CD4-positive, alpha-beta T cell treated with Interleukin-6 for 4 hours (primary cell): ENCODE measurements at places on chromosomes 3 and 15.
A peak's percentile ranks its signal among the peaks of the same experiment; 100 is the strongest.

GRCh38 chr15:83871808-83872559, 218.1 kb downstream of the ADAMTSL3 start:
- DNase-seq, result no peak

- DNase-seq, result no peak
These were observed 642 bp downstream of the SCAP start for GRCh38 chr3:47475029-47475569.

GRCh38 chr15:74983725-74984231, 11.6 kb upstream of the SCAMP5 start:
- DNase-seq, result no peak

GRCh38 chr3:195066441-195066841, 204.5 kb downstream of the XXYLT1 start:
- DNase-seq, result no peak

DNA sequence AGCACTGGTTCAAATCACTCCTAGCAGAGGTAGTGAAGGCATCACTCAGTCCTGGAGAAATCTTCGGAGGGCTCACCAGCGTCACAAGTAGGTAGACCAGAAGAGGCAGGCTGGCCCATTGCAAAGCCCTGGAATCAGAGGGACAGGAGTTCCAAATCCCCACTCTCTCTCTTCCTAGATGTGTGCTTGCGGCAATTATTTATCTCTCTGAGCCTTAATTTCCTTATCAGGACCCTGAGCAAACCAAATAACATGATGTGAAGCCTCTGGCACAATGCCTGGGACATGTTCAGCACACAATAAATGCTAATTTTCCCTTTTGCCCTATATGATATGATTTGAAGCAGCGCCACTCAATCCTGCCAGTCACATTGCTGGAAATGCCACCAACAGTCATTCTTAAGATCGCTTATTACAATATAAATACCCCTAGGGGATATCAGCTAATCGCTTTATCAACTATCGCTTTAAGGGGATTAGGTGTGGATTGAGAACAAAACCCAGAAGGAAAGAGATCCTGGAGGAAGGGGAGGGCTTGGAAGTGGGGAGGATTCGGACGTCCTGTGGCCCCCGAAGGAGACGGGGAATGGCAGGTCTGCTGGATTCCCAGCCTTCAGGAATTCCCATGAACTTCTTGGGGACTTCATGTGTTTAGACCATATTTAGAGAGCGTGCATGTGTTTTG, 59.5 kb upstream of the TSEN2 start:
- DNase-seq, result no peak

GRCh38 chr3:168807448-168807847, 711.7 kb upstream of the GOLIM4 start:
- DNase-seq, result no peak

GRCh38 chr15:99706557-99707303, 26.5 kb downstream of the LYSMD4 start:
- DNase-seq, result peak; percentile 67

GRCh38 chr3:140540262-140540661, 137.6 kb upstream of the TRIM42 start:
- no peak for DNase-seq

GRCh38 chr3:158084651-158085050, 21.6 kb downstream of the SHOX2 start:
- no peak for DNase-seq

GRCh38 chr3:64548200-64548889, 139.5 kb downstream of the ADAMTS9 start:
- no peak for DNase-seq

DNA sequence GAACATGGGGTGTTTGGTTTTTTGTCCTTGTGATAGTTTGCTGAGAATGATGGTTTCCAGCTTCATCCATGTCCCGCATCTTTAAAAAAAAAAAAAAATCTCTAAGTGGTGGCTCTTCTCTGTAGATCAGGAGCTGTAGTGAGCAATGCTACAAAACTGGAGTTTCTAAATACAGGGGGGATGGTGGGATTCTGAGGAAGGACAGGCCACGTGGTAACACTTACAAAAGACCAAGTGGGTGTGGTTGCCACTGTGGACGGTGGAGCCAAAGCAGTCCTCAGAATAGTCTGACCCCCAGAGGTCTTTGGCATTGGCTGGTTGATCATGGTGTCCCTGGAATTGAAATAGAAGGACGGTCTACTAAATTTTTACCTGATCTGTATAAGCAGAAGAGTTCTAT, 7.7 kb downstream of the CCRL2 start:
- no peak for DNase-seq

GRCh38 chr3:41956574-41956973, 5.3 kb downstream of the ULK4 start:
- no peak for DNase-seq

DNA sequence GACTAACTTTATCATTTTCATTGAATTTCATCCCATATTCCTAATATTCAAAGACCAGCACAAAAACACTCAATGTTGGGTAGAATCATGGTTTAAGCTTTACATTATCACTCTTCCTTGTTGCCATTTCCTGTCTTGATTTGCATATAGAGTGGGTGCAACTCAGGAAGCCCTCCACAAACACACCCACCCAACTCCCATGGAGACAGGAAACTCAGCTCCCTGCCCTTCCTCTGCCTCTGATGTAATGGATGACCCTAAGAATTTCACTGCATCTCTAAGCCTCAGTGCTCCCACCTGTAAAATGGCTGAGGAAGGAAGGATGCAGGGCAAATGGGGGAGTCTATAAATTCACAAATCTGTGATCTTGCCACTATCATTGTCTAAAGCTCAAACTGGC, 98.1 kb upstream of the BFSP2 start:
- DNase-seq, result no peak

DNA sequence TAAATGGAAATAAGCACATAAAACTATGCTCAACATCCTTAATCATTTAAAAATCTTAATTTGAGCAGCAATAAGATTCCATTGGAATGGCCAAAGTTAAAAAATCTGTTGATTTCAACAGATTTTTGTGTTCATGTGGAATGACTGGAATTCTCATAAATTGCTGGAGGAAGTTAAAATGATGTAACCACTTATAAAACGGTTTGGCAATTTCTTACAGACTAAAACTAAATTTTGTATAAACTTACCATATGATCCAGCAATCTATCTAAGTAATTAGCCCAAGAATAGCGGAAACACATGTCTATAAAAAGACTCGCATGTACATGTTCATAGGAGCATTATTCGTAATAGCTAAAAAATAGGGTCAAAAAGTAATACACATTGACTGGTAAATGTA, 1713.6 kb downstream of the SI start:
- no peak for DNase-seq

GRCh38 chr3:189981668-189982067, 139.0 kb downstream of the P3H2 start:
- DNase-seq, result no peak

DNA sequence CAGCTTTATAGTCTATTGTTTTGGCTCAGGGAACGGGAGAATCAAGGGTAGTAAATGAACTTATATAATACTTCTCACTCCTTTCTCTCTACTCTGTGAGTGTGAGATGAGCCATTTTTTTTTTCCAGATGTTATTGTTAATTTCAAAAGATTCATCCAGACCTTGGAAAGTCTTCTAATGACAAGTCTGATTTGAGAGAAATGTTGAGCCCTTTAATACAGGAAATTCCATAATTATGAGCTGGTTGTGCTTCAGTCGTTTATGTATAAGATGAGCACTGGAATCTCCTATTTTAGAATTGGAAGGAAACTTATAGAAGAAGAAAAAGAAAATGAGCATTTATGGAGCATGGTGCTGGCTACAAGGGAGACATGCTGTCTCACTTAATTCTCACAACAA, 92.0 kb downstream of the FBN1 start:
- DNase-seq, result no peak

- DNase-seq, result no peak
These were observed 5.2 kb downstream of the WDR5B start for GRCh38 chr3:122410639-122411038.

DNA sequence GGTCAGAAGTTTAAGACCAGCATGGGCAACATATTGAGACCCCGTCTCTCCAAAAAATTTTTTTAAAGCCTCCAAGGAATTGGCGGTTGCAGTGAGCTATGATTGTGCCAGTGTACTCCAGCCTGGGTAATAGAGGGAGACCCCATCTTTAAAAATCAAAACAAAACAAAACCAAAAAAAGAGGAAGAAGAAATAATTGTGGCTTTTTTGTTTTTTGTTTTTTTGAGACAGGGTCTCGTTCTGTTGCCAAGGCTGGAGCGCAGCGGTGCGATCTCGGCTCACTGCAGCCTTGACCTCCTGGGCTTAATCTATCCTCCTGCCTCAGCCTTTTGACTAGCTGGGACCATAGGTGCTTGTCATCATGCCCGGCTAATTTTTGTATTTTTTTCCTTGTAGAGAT, 4.5 kb upstream of the SLC30A4 start:
- DNase-seq, result no peak

GRCh38 chr3:177478170-177478867, 281.0 kb upstream of the TBL1XR1 start:
- no peak for DNase-seq

GRCh38 chr3:165855581-165855980, 18.4 kb upstream of the BCHE start:
- DNase-seq, result no peak

- no peak for DNase-seq
These were observed 490.1 kb upstream of the ARRDC4 start for GRCh38 chr15:97470417-97470816.

DNA sequence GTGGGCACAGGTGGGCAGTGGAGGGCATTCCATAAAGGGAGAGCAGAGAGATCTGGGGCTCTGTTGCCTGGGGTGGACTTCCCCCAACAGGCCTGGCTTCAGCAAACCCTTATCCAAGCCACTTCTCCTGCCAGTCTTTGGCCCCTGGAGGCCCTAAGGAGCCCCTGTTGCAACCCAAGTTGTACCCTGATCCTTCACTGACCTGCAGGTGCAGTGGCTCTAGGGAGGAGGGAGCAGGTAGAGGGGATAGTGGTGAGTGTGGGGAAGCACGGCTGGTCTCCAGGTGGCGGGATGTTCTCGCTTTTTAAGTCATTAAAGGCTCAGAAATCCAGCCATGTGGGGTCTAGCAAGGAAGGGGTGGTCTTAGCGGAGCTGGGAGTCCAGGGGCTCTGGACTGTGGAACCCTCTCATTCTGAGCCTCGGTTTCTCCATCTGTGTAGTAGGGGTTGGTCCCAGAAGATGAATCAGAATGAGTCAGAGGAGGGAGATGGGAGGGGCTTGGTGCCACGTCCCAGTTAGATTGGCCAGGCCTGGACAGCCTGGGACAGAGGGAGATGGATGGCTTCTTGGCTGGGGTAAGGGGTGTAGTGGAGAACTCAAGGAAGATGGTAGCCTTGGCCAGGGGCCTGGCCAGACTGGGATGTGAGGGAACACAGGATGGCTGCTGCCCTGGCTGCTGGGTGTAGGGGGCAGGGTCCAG, 2.6 kb downstream of the ZBTB47 start:
- DNase-seq, result no peak

DNA sequence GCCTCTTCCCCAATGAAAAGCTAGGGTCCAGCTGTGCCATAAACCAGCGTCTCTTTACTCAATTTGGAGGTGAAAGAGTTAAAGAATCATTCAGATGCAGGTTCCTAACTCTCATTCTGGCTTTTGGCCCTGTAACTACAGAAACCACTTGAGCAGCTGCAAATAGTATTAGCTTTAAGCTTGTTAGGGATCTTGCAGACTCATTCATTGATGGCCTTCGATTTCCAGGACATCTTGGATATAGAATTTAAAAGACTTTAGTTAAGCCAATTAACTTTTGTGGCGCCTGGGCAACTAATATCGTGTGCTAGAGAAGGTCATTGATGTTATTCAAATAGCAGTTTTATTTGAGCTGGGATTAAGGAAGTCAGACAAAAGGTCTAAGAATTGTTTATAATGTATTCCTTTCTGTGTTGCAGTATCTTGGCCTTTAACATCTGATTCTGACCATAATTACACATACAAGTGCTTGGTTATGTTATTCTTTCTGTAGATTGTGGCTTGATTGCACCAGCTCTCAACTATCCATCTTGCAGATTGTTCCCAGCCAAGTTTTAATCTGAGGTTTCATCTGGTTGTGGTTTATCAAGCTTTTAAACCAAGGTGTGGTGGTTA, 185.3 kb downstream of the CACNA2D3 start:
- DNase-seq, result no peak

DNA sequence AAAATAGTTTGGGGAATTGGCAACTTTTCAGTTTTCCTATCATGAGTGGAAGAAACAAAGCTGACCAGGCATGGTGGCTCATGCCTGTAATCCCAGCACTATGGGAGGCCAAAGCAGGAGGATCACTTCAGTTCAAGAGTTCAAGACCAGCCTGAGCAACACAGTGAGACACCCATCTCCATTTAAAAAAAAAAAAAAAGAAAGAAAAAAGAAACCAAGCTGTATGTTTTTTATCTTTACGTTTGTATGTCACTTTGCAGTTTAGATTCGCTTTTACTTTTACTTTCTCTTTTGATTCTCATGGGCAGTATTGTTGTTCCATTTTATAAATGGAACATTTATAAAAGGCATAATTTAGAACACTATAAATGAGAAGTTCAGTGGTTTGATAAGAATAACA, 31.2 kb upstream of the TNIK start:
- no peak for DNase-seq

DNA sequence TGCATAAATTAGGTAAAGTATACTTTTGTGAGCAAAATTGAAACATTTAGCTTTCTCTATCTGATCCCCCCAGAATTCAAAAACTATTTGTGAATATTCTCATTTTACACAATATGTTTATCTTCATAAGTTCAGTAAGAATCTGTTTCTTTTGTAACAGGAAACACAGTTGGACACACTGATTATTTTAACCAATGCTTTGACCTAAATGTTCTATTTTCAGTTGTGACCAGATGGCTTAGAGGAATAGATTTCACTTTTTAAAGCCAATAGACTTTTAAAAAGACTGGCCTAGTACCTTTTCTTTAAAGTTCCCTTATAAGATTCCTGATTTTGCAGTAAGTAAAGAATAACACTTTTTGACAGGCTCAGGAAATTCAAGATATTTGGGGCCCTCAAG, 74.0 kb upstream of the STRIT1 start:
- DNase-seq, result no peak

DNA sequence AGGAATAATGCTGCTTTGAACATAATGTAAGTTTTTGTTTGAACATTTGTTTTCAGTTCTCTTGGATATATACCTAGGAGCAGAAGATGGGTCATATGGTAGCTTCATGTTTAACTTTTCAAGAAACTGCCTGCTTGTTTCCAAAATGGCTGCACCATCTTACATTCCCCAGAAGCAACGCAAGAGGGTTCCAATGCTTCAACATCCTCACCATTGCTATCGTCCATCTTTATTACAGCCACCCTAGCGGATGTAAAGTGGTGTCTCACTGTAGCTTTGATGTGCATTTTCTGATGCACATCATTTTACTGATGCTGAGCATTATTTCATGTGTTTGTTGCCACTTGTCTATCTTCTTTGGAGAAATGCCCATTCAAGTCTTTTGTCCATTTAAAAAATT, 46.4 kb upstream of the GATA2 start:
- DNase-seq, result no peak

DNA sequence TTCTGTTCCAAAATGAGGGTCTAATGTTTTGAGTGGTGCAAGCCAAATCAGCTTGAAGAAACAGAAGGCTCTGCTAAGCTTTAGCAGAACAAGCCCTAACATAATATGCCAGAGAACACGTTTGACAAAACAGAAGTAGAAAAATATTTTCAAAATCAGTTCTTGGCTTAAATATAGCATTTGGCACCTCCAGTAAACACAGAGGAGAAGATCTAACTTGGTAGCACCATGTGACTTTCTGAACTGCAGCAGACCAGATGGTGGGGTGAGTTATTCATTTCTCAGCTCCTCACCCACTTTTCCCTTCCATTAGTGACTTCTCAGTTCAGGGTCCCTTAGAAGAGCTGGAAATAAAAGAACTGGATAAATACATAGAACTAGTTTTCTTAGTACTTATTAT, 395.8 kb downstream of the MAGI1 start:
- no peak for DNase-seq

GRCh38 chr15:36004891-36005490, 459.0 kb upstream of the DPH6 start:
- DNase-seq, result no peak
